ENCODE measurements at places on chromosomes 6 and 20.

DNA sequence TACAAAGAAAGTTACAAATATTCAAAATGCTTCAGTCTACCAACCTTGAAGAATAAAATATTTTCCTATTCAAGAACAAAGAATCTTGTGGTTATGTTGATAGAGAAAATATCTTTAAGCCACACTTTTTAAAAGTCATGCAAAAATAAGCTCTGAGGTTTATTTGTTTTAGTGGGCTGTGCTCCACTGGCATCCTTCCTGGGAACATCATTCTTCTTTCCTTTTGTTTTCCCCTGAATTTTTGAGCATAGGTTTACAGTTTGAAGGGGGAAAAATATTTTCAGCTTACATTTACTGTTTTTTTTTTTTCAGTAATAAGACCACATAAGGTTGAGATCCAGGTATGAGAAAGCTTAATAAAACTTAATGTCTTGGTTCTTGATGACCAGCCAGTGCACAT lies 72.0 kb upstream of the BACH2 start:
- no peak for DNase-seq

DNA sequence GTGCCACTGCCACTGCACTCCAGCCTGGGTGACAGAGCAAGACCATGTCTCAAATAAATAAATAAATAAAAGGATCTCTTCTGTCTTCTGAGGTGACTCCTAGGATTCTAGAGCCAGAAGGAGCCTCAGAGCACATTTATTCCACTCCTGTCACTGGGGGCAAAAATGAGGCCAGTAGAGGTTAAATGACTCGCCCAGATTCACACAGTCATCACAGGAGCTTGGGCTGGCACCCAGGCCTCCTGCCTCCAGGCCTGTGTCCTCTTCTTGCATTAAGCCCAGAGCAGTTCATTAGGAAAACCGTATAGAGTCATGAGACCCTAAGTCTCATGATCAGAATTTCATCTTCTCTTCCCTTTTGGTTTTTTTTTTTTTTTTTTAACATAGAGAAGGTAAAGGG lies 243.3 kb downstream of the NRN1 start:
- no peak for DNase-seq

GRCh38 chr6:7644417-7644816 lies 54.4 kb downstream of the SNRNP48 start:
- no peak for DNase-seq

- DNase-seq = no peak
Observed at GRCh38 chr6:130893277-130893676, 66.1 kb downstream of the SMLR1 start.
